HEK293T (cell line): ENCODE measurements at places on chromosomes 16 and 17.

GRCh38 chr17:9101356-9101755, 80.0 kb downstream of the NTN1 start:
- DNase-seq: no peak

- DNase-seq: no peak
These were observed 16.7 kb downstream of the UNKL start for GRCh38 chr16:1397779-1398178.

DNA sequence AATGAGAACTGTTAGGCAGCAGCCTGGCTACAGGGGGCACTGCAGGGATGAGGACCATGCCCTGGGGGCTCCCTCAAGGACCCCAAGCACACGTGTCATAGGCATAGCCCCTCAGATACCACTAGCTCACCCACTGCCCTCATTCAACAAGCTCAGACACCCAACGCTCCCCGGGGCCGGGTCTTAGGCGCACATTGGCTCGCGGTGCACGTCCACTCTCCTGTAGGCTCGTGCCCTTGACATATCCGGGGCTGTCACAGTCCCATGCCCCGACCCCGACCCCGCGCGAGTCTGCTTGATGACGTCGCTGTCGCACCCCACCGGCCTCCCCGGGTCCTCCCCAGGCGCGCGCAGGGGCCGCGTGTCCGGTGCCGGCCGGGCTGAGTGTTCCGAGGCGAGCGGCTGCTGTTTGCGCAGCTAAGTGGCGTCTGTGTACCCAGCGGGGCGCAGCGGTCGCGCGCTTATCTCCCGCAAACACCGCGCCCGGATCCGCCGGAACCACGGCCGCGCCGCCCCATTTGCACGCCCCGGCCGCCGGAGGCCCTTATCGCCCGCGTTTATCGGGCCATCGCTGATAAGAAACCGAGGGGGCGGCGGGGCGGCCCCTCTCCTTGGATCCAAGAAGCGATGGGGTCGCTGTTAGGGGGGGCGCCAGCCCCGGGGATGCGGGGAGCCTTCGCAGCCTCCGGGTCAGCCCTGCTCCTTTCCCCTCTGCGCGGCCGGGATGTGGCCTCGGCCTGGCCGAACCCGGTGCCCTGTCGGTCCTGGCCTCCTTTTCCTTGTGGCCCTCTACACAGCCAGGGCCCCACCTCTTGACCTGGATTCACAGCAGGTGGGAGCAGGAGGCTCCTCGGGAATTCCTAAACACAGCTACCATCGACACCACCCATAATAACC, 20.7 kb upstream of the NAGS start:
- peak; percentile 47 for DNase-seq

GRCh38 chr17:49018116-49018612, 21.0 kb downstream of the IGF2BP1 start:
- DNase-seq: no peak

DNA sequence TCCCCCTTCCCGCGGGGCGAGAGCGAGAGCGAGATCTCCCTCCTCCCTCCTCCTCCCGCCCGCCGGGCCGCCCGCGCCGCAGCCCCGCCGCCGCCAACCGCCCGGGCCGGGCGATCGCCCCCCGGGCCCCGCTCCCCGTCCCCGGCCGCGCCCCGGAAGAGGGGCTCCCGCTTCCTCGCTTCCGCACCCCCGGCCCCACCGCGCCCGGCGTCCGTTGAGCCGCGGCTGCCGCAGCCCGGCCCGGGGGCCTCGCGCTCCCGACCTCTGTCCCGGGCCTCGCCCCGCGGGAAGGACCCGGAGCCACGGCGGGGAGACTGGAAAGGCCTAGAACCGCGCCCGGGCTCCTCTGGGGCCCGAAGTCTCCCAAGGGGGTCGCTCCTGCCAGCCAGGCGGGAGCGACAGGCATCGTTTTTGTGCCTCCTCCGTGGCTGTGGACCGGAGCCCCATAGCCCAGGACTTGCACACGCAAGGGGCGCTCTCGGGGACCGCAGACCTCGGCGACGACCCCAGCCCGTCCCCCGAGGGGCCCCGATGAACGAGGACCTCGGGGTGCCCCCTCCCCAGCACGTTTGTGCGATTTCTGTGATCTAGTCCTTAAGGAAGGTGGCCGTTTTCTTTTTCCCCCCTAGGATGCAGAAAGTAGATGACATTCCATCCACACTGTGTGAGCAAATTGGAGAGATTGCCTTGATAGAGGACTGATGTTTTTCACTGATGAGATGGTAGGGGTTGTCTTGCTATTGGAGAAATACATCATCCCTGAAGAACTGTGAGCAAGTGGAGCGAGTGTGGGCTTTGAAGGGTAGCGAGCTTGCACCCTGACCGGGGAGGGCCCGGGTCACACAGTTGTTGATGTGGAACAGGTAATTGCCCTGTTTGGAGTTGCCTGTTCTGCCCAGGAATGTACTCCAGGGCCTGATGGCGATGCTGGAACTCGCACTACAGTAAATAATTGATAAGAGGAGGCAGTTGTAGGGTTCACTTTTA, 611 bp downstream of the BANP start:
- peak; percentile 25 for DNase-seq
